ENCODE measurements at places on chromosomes 11 and 22. TPM values are rescaled to one million over a fixed set of nuclear protein-coding genes. Genes with fewer than 3 reads are reported as not detected.

- DNase-seq, result no peak
Observed at GRCh38 chr11:1514336-1515061, 27.9 kb upstream of the MOB2 start.

GRCh38 chr11:66467034-66467659 lies 442 bp downstream of the PELI3 start:
- no peak for DNase-seq

GRCh38 chr22:39468487-39469325 lies 11.9 kb downstream of the MGAT3 start:
- DNase-seq, result no peak

GRCh38 chr22:30445438-30446145 lies 20.0 kb downstream of the MTFP1 start:
- no peak for DNase-seq

Gene CXCR5
- total RNA-seq, result 0.10 TPM

Gene P2RX6
- 1.0 TPM for total RNA-seq

Data from posterior vena cava (tissue), 2 donors.